ENCODE measurements at places on chromosomes 3 and 15.

DNA sequence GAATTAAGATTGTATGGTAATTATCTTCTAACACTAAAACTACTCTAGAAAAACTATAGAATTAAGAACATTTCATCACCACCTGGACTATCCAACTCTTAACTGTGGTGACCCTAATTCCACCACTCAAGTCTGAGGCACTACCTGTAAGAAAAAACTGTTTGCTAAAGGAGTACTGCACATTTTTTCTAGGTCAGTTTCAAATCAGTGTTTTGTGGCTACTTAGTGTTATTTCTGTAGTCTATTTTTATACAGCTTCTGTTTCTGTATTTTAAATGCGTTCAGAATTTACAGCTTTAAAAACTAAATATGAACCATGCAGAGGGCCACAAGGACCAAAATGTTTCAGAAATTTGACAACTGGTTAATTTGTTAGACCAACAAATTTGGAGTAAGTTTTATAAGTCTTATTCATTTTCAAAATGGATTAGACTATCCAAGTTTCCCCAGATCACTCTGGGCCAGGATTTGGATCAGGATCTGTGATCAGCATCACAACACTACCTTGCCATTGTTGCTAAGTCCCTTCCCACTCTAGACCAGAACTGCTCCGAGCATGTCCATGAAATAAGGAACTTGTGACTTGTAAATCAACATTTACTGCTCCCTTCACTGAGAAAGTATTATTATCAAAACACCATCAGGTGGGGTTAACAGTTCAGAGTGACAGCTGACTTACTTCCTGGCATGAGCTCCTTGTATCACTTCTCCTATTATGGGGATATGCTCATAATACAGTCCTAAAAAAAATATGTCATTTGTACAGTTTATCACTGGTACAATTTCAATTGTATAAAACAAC lies 8.6 kb downstream of the GLT8D1 start:
- DNase-seq: no peak

DNA sequence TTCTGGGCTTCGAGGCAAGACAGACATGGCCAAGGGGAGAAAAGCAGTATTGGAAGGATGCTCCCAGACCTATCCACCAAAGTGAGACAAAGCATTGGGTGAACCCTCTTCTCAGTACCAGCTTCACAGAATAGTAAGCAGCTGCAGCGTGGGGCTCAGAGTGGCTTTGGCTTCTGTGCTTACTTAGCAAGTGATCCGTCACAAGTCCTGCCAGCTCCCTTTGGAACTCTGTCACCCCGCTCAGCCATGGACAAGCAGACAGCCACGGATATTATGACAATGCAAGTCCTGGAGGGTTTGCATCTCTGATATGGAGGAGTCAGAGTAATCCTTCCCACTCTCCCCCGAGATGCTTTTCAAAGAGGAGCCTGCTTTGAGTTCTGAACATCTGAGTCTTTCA lies 90.8 kb downstream of the SLCO3A1 start:
- no peak for DNase-seq

DNA sequence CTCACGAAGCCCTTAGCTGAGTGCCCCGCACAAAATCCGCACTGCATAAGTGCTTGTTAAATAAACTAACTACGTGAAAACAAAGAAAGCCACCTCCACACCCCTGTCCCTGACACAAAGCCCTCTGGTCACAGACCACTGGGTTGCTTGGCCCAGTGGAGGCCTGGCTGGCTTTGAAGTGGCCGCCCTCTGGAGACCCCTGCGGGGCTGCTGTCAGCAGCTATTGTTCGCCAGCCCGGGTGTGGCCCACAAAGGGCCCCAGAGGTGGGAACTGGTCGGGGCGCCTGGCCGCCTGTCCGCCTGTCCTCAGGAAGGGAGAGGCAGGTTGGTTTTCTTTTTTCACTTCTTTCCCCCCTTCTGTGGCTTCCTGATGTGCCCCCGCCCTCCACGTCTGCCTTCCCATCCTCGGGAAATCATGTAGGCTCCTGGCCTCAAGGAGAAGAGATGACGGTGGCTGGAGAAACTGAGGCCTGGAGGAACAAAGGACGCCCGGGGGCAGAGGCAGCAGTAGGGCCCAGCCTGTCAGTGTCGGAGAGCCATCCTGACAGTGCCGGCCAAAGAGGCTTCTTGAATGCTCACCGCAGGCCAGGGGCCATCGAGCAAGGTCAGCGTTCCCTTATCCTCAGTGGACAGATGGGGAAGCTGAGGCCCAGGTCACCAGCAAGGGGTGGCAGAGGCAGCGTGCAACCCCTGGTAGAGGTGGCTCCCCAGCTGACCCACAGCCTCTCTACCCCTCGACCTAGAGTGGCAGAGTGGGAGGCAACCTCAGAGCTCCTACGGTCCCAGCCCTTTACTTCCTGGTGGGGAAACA lies 61.1 kb downstream of the SLC6A6 start:
- DNase-seq: no peak

- DNase-seq: no peak
Measured at GRCh38 chr3:184546252-184546651, 15.3 kb upstream of the EPHB3 start.

DNA sequence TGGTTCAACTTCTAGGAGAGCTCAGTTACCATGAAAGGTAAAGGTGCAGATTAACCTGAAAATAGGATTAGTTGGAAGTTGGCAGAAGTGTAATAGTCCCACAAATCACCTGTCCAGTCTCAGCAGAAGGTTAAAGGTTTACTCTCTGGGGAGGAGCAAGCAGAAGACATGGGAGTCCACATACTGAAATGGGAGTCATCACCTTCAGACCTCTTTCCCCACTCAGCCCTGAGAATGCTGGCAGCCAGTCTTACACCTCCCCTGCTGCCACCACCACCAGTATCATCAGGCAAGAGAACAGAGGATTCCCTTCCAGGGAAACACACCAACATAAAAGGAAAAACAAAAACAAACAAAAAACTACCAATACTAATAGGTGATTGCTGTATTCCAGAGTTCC lies 13.8 kb upstream of the PLA2G4D start:
- no peak for DNase-seq

- DNase-seq: no peak
Measured at GRCh38 chr15:63915873-63916771, 82.4 kb upstream of the HERC1 start.

- no peak for DNase-seq
Measured at GRCh38 chr15:71648095-71648494, 162.3 kb upstream of the NR2E3 start.

DNA sequence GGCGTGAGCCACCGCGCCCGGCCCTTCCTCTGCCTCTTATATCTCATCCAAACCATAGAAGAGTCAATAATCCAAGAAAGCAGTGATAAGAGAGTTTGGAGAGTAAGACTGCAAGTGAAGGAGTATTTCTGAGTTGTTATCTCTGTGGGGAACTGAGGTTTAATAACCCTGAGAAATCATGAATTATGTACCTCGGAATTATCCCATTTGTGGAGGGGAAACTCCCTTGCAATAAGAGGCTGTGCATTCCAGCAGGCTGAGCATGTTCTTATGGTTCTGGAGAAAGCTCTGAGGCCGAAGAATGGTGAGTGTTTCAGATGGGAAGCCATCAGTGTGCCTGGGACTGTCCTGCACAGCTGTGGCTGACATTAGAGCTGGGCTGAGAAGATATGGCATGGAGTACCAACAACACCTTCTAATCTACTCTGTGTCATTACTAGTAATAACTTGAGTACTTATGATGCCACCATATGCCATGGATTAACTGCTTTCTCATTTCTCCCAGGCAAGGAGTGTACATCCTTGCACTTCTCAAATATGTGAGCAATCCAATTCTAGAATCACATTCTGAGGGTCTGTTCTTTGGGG lies 31.4 kb upstream of the NOX5 start:
- DNase-seq: no peak

- DNase-seq: peak; percentile 45
Measured at GRCh38 chr3:99999536-99999935, 114.8 kb downstream of the FILIP1L start.

DNA sequence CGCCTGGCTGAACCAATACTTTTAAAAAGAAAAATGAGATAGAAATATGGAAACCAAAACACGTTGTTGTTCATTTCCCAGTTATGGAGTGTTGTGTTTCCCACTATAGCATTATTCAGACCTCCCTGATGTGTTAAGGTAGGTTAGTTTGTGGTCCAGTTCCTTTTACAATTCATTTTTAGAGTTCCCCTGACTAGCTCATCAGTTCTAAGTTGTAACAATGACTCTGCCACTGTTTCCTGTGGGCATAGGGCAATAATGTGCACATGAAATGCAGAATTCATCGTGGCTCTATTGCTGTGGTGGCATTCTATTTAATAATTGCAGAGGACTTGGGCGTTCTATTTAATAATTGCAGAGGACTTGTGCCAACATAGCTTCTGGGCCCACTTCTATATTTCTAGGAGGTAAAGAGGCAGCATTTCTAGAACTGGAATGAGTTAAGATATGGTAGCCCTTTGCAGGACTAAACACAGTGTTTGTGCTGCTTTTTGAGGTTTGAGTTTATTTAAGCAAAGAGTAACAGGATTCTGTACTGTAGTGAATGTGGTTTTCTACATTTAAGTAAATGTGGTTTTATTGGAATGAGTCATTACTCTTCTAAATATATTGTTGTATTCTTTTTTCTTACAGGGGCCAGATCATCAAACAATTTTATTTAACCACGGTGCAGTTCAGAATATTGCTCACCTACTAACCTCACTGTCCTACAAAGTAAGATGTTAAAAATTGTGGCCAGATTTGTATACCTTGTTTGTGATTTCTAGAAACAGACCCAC lies 47.5 kb downstream of the ARMC8 start:
- DNase-seq: no peak

DNA sequence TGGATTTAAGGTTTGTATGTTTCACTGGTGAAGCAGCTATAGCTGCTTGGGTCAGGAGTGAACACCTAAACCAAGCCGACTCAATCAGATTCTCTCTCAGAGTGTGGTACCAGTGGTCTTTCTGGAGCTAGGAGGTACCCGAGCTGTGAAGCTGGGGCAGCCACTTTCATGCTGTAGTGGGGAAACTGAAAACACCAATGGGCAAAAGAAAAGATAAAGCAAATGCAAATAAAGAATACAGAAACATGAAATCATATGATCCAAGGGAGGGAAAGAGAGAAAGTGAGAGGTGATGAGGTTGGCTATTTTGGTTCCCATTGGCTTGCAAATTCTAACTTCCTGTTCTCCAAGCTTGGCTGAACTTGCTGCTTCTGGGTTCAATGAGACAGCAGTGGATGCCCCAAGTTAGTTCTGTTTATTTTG lies 212.3 kb upstream of the CFAP20DC start:
- no peak for DNase-seq

- no peak for DNase-seq
Measured at GRCh38 chr3:115698851-115699591, 75.7 kb downstream of the GAP43 start.

- no peak for DNase-seq
Measured at GRCh38 chr3:124385996-124386395, 344.3 kb upstream of the UMPS start.

DNA sequence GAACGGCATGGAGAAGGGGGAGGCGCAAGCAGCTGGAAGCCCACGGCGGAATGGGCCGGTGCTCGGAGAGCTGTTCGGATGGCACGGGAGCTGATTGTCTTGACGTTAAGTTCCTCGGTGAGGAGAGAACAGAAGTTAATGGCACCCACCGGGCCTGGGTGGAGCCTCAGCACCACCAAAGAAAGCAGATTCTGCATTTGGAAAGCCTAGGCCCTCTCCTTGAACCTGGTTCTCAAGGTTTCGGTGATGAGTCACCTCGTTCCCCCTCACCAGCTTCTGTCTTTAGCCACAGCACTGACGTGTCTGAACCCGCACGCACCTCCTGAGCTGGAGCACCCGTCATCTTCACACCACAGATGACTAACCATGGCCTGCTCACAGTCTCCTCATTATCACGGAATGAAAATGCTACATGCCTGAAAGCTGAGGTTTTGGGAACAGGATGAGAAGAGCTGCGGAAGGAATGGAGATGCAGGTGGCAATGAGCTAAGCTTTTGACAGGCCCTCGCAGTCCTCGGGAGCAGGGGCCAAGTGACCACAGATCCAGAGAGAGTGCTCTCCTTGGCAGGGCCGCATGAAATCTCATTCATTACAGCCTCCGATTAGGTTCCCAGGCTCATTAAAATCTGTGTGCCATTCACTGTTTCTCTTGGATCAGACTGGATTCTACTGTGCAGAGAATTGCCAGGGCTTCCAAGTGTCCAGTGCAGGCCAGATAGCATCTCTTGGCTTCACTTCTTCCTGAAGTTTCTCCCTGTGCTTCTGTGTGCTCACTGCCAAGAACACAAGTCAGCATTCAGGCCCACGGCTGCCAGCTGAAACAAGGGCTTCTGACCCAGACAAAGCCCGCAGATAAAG lies 96.3 kb upstream of the DLG1 start:
- DNase-seq: peak; percentile 100

- DNase-seq: no peak
Measured at GRCh38 chr3:110459021-110459420, 612.6 kb upstream of the NECTIN3 start.

DNA sequence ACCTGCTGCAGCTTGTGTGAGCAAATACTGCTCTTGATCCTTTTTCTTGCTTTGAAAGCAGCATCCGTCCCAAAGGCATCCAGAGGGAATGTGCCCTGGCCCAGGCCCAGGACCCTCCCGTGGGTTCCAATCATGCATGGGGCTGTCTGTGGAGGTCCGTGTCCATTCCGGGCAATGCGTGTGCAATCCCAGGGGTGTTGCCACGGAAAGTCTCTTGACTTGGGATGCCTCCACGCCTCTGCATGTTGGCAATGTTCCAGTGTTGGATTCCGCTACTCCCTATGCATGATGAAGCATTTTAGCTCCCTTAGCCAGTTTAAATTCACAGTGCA lies 105.7 kb downstream of the SNRPN start:
- no peak for DNase-seq

DNA sequence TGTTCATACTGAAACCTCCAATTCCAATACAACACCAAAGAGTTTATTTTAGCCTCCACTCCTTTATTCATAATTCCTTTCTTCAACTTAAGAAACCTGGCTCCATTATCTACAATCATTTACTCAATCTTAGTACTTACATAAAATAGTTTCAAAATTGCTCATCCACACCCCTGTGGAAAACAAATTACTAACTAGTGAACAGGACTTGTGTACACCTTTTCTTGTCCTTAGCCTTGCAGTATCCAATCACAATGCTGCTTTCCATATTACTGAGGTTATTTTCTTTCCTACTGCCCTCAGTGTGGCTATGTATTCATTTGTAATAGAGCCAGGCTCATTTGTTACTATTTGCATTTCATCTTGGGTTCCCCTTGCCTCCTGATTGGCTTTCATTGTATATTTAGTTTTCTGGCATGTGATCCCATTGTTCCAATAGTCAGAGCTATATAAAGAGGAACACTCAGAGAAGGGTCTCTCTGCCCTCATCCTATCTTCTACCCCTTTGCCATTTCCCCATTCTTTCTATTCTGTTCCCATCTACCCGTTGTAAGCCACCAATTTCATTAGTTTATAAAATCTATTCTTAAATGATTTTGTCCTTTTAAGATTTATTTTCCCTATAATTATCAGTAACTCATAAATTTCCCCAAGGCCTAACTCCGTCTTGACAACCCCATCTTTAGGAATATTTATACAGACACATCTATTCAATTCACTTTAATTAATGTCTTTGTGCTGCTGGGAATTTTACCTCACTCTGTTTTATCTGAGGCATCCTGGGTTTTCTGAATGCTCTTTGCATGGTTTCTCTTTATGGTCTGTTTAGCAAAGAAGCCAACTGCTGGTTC lies 67.9 kb upstream of the RBP1 start:
- DNase-seq: no peak

GRCh38 chr15:88132499-88132898 lies 124.0 kb downstream of the NTRK3 start:
- no peak for DNase-seq
